ENCODE measurements at places on chromosomes 3 and 15.

DNA sequence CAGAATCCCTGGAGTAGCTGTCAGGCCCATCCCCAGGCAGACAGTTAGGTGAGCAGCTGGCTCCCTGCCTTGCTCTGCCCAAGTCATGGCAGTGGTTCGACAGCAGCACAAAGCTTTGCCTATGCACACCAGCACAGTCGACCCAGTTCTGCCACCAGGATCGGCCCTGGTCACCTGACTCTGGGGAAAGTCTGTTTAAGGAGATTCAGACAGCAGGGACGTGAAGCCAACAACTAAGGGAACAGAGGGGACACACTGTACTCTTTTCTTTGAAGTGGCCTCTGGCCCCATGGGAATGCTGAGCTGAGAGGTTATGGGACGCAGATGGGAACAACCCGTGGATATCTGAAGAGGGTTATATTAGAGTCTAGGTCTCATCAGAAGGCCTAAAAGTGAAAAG is 134.8 kb downstream of the CHDH start:
- no peak for DNase-seq

- DNase-seq = no peak
These were observed 161.0 kb upstream of the CTDSPL start for GRCh38 chr3:37700466-37701248.

DNA sequence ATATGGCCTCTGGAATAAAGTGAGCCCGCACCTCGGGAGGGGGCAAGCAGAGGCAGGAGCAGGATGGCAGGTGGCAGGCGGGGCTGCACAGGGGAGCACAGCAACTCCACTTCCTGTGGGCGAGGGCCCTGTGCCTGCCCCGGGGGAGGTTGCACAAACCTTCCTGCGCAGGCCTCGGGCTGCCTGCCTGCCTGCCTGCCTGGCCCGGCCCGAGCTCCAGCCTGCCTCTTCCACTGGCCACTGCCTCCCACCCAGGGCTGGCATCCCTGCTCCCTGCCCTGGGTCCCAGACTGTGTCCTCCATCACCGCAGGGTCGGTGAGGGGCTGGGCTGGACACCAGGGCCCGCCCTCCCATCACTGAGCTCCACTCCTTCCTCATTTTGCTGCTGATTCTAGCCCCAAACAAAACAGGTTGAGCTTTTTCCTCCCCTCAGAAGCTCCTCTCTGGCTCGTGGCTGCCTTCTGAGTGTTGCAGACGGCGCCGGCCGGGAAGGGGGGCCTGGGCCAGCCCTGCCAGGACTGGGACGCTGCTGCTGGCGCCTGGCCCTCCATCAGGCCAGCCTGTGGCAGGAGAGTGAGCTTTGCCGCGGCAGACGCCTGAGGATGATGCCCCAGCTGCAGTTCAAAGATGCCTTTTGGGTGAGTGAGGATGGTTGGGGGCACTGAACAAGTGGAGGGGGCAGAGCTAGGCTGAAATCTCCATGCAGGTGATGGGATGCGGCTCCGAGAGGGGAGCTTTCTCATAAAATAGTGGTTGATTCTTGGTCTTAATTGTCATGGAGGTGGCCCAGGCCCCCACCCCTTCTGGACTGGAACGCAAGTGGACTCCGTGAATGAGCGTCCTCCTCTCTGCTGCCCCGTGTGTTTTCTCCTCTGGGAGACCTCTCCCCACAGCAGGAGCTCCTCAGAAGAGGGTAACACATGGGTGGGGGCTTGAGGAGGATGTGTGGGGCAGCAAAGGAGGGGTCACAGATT is at the start of gene PSTPIP1:
PSTPIP1 (plus strand) TSS at position 156 of the 975 bp plus-strand sequence; CDS start at position 604, 448 bp downstream.
- no peak for DNase-seq

GRCh38 chr3:11570251-11570650 is 73.5 kb downstream of the VGLL4 start:
- no peak for DNase-seq

GRCh38 chr3:194278186-194278845 is 72.8 kb downstream of the CPN2 start:
- no peak for DNase-seq

DNA sequence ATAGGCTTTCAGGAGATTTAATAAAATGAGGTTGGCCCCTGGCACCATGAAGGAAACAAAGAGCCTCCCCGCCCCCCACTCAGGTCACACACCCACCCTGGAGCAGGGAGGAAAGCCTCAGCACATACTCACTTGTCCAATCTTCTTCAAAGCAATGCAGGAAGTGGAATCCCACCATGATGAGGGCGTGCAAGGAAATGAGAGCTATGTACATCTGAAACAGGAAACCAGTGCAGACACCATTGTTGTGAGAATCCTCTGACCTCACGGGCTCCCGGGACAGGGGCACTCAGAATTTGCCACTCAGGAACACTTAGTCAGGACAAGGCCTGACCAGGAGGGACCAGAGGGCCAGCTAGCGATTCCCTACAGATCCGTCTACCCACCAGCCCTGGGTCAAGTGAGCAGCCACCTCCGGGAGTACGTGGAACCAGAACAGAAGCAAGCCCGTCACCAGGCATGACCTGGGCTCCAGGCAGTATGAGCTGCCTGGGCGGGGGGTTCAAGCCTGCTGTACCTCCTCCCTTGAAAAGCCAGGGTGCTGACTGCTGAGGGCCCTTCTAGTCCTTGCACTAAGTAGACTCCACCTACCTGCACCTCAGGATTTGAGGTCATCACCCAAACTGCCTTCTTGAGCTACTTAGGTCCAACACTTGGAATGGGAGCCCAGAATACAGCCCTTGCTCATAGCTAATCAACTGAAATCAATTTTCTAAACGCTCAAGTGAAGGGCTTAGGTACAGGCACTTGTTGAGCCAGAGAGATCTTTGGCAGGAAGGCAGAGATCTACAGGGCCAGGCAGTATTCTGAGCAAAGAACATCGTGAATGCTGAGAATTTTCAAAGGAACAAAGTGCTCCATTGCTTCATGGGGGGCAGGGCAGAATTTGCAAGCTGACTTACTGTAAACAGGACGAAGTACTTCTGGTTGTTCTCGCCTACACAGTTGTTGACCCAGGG is 42.7 kb downstream of the ZDHHC3 start:
- no peak for DNase-seq
